ENCODE measurements at places on chromosomes 12 and 14.

DNA sequence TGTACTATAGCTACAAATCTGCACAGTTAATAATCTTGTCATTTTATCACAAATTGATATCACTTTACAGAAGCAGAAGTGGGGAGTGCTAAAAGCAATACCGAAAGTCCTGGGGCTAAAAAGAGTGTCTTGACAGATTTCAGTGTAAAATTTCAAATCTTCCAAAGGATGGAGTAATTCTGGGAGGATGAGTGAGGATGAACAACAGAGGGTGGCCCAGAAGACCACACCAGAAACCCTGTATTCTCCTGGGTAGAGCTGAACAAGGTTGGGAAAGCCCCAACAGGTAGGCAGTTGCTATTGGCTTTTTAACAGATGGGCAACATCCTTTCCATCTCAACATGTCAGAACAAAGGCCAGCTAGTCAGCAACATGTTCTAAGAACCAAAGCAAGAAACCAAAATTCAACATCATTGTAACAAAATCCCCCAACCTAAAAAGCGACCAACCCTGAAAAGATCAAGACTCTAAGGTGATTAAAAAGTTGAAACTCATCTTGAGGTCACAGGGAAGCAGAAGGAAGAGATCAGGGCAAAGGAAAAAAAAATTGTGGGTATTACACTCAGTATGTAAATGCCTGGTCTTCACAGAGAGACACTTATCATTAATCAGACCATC lies 38.8 kb downstream of the CBX5 start:
- no peak for DNase-seq

DNA sequence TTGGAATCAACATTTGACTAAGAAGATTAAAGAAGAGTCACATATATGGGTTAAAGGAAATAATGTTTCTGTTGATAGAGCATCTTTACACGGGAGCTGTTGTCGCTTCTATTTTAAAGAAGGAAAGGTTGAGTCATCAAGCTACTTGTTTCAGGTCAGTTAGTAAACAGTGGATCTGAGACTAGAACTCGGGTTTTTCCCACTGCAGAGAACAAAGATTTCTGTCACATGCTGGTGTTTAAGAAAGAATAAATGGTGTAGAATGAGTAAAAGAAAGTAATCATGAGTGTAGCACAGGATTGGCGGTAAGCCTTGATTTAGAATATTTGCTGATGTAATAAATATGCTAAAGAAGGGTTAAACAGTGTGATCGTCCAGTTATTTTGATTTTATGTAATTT lies 455.5 kb downstream of the AEBP2 start:
- DNase-seq = no peak

- DNase-seq = no peak
These were observed 146.1 kb downstream of the C12orf75 start for GRCh38 chr12:105476616-105477015.

GRCh38 chr14:100532154-100532861 lies 54.9 kb downstream of the BEGAIN start:
- DNase-seq = no peak

DNA sequence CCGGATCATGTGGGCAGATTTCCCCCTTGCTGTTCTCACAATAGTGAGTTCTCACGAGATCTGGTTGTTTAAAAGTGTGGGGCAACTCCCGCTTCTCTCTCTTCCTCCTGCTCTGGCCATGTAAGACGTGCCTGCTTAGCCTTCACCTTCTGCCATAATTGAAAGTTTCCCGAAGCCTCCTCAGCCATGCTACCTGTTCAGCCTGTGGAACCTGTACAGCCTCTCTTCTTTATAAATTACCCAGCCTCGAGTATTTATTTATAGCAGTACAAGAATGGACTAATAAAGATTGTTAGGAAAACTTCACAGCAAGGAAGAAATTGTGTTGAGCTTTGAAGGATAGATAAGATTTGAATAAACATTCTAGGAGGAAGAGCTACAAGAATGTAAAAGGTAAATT lies 52.1 kb downstream of the KDM5A start:
- DNase-seq = no peak

DNA sequence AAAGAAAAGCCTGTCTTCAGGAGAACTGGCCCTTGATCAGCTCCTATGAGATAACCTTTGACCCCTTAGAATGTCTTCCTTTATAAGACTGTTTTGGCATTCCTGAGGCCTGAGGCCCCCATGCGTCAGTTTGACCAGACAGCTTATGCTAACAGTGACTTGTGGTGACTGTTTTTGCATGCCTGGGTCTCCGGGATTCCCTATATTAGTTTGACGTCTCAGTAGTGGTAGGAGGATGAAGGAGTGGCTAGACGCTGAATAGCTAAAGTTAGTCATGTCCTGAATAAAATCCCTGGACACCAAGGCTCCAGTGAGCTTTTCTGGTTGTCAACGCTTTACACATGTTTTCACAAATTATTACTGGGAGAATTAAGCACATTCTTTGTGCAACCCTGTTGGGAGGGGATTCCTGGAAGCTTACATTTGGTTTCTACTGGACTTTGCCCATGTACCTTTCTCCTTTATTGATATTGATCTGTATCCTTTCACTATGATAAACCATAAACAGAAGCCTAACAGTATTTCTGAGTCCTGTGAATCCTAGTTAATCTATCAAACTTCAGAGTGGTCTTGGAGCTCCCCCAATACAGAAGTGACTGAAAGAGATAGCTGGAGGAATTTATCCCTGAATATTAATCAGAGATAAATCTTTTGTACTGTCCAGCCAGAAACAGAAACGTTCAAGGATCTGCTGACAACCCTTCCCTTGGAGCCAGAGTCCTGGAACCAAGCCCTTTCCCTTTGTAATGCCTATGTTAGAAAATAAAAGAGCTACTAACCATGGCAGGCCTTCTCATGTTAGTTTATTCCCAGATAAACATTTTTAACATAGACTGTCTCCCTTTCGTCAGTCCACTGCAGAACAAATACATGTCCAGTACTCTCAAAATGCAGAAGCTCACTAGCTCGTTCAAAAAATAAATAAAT lies 479.2 kb downstream of the RPS29 start:
- no peak for DNase-seq

DNA sequence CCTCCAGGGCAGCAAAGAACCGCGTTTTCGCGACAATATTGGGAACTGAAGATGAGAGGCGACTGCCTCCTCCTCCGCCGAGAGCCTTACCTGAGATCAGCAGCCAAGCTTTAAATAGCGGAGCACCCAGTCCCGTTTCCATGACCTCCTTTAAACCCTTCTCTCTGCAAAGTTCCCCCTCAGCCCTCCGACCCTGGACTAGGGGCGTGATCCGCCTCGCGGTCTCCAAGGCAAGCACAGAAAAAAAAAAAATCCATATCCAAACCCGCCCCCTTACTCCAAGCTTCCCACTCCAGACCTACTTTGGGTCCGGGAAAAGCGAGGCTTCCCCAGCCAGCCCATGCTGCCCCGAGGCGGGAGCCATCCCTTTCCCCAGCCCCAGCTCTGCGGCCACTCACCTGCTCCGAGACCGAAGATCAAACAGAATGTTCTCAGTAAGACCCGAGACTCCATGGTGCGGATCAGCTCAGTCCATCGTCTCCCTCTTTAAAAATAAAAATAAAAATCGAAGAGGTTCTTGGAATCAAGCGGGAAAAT lies 630 bp downstream of the NELL2 start:
- DNase-seq = no peak

DNA sequence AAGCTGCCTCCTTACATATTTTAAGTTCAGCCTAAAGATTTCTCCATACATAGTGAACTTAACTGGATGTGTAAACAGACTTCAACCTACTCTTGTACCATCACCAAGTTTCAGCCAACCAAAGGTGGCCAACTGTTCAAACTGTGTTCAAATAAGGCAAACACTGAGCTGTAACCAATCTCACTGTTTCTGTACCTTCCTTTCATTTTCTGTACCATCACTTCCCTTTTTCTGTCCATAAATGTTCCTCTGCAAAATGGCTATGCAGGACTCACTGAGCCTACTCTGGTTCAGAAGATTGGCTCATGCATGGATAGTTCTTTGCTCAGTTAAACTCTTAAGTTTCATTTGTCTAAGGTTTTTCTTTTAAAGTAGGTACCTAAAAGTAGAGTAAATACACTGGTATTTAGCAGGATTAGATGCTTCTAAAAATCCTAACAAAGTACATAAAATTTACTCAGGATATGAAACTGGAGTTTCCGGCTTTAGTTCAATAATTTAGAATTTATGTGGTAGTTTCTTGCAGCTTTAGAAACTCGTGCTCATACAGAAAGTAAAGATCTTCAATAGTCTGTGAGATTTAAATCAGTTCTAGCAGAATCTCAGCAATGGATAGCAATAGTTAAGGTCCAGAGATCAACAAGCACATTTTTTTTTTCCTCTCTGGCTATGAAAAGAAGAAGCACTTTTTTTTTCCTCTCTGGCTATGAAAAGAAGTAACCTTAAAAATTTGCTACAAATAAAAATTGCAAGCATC lies 282.0 kb upstream of the PPFIA2 start:
- no peak for DNase-seq

GRCh38 chr14:73426877-73427276 lies 31.5 kb downstream of the NUMB start:
- no peak for DNase-seq

DNA sequence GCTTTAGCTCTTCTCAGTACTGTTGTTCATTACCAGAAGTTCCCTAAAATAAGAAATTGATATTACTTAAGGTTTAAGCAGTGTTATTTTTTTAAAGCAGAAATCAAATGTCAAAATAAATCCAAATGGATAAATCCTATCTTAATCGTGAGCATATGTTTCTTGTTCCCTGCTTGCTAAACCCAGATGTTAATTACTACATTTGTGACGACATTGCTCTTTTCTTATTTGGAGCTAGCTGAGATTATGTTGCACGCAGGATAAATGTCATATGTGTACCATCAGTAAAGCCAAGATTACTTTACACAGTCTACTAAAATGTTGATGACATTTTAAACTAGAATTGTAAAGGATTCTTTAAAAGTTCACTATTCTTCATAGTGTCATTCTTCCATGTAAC lies 157.5 kb downstream of the PLCZ1 start:
- no peak for DNase-seq

- DNase-seq = no peak
These were observed 49.8 kb downstream of the NUAK1 start for GRCh38 chr12:106088811-106089485.

- DNase-seq = no peak
These were observed 8.4 kb upstream of the CALM1 start for GRCh38 chr14:90388437-90388836.
